ENCODE measurements at places on chromosomes 12 and 14.

DNA sequence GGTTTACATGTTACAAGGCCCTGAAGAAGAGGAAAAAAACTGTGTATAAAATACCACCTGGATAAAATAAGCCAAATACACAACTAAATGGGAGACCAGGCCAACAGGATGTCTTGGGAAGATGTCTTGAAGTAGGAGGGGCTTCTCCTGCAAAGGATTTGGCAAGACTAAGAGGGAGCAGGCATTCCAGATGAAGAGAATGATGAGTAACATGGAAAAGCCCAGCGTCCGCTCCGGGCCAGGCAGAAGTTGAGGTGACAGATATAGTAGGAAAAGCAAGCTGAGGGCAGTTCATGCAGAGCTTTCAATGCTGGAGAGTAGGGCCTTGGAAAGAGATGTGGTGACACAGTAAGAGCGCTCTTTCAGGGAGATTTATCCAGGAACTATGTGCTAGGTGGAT, 16.1 kb upstream of the EIF4B start:
- DNase-seq: no peak

DNA sequence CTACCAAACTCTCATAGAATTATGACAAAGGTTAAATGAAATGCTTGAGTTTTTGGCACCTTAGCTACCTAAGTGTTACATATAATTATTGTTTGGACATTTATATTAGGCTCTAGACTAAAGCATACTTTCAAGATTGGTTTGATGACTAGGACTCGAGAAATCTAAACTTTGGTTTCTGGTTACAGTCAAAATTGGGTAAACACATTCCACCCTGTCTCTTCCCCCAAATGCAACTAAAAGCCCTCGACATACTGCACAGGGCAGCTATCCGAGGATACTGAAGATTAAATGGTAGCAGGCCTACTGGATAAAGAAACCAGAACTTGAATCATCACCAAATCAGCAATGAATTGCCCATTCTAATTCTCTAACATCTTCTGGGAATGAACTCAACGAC, 369.1 kb downstream of the PRKD1 start:
- no peak for DNase-seq

DNA sequence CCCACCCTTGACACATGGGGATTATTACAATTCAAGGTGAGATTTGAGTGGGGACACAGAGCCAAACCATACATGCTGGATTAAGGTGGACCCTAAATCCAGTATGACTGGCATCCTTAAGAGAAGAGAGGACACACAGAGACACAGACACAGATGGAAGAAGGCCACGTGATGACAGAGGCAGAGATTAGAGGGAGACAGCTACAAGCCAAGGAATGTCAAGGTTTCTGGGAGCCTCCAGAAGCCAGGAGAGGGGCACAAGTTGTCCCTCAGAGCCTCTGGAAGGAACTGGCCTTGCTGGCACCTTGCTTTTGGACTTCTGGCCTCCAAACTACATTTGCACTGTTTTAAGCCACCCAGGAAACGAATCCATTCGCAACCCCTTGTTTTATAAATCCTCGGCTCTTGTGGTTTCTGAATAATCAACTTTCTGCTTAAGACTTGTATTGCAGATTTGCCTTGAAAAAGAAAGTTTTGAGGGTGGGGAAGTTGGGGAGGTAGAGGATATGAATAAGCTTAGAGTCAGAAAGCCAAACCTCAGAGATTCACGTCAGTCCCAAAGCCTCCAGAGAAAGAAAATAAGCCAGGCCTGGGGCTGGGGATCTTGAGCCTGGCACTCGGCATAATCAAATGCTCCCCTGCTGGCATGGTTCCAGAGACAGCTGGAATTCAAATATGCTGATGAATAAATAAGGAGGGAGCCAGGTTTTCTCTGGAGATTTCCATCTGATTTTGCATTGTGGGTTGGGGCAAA, 224.2 kb upstream of the PWP1 start:
- no peak for DNase-seq

DNA sequence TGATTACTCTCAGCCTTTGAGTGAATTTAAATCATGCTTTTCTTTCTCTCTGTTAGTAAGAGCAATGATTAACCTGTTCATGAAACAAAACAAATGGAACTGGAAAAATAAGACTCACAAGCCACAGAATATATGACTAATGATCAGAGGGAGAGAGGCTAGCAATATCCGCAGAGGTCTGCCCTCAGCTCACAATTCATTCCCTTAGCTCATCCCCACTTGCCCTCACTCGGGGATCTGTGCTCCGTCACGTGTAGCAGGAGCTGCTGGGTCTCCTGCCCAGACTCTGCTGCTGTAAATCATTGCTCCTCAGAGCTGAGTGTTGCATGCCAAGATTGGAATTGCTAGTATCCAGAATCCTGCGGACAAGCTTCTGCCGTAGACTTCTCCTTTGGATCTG, 53.1 kb upstream of the GNG2 start:
- peak; percentile 52 for DNase-seq

DNA sequence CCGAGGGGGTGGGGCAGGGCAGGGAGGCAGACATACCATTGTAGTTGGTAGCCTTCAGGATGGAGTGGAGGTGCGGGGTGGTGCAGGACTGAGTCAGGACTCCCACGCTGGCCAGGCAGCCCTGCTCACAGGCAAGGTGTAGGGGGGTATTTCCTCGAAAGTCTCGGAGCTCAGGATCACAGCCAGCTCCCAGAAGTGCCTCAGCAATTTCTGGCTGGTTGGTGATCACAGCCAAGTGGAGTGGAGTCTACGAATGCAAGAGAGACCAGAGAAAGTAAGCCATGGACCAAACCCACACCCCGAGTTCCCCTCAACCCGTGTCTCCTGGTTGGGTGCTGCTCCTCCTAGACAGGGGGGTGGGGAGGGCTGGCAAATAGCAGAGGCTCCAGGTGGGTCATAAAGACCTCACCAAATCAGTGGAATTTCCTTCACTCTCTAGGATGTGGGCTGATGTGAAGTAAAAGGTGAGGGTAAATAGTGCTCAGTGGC, 1.4 kb downstream of the NFKBIA start:
- DNase-seq: no peak

- peak; percentile 81 for DNase-seq
Measured at GRCh38 chr14:104078031-104078455, 7.5 kb upstream of the ASPG start.

GRCh38 chr14:78164226-78164853, 5.8 kb upstream of the NRXN3 start:
- DNase-seq: peak; percentile 11

DNA sequence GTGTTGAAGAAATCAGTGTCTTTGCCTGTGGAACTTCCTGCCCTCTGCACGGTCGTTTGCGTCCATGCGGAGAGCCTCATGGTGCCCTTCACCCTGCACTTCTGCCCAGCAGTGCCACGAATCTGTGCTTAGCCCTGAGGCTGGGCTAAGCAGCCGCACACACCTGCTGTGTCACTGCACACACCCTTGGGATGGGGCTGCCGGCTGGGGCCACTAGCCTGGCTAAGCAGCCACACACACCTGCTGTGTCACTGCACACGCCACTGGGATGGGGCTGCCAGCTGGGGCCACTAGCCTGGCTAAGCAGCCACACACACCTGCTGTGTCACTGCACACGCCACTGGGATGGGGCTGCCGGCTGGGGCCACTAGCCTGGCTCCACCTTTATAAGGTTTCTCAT, 188.5 kb downstream of the KIF26A start:
- no peak for DNase-seq

GRCh38 chr12:14057895-14058294, 76.5 kb upstream of the GRIN2B start:
- no peak for DNase-seq

- DNase-seq: no peak
Measured at GRCh38 chr12:45214749-45215418, 1.0 kb upstream of the ANO6 start.

DNA sequence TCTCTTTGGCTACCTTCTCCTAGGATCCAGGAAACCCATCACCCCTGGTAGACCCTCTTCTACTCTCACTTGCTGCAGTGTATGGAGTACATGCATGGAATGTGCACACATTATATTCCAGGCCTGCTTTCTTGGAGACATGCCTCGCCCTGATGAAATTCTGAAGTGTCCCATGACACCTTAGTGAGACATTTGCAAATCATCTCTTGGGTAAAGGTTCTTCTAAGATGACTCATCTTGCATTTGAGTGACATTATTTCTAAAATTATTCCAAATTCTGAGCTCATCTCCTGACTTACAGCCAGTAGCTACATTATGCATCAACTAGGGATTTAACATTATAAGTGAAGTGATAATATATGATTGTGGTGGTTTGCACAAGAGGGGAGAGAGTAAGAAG, 49.8 kb downstream of the SDR9C7 start:
- no peak for DNase-seq

GRCh38 chr12:123398177-123398549, 14.2 kb downstream of the KMT5A start:
- DNase-seq: no peak

GRCh38 chr12:7137908-7138307, 7.7 kb downstream of the CLSTN3 start:
- no peak for DNase-seq

- DNase-seq: no peak
Measured at GRCh38 chr14:72845683-72846082, 48.2 kb downstream of the DPF3 start.

GRCh38 chr14:61527325-61528100, 167.8 kb upstream of the HIF1A start:
- DNase-seq: no peak

GRCh38 chr12:47156167-47156736, 76.5 kb upstream of the AMIGO2 start:
- no peak for DNase-seq

- DNase-seq: no peak
Measured at GRCh38 chr14:72682188-72682587, 211.7 kb downstream of the DPF3 start.

- no peak for DNase-seq
Measured at GRCh38 chr12:70044167-70044566, 199.1 kb upstream of the CNOT2 start.

GRCh38 chr12:46477541-46477940, 105.0 kb upstream of the SLC38A2 start:
- no peak for DNase-seq

DNA sequence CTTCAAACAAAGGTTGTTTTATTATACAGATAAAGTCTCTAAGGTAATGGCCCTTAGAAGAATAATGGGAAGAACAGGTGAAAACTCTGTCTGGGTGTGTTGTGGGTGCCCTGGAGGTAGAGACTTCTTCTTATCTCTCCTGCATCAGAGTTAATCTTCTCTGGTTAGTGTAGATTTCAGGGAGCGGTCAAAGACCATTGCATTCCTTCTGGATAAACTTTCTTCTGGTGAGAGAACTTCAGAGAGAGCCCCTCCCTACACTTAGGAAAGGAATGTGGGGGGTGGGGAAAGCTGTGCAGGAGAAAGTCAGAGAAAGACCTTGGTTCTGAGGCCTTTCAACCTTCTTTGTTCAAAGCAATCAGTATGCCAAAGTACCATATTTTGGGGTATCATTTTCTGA, 658.5 kb downstream of the DIO2 start:
- no peak for DNase-seq

DNA sequence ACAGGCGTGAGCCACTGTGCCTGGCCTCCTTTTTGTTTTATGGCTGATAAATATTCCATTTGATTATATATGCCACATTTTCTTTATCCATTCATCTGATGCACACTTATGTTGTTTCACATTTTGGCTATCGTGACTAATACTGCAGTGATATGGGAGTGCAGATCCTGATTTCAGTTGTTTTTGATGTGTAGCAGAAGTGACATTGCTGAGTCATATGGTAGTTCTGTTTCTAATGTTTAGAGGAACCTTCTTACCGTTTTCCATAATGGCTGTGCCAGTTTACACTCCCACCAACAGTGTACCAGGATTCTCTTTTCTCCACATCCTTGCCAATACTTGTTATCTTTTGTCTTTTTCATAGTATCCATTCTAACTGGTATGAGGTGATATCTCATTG, 235.9 kb downstream of the ERC1 start:
- no peak for DNase-seq

DNA sequence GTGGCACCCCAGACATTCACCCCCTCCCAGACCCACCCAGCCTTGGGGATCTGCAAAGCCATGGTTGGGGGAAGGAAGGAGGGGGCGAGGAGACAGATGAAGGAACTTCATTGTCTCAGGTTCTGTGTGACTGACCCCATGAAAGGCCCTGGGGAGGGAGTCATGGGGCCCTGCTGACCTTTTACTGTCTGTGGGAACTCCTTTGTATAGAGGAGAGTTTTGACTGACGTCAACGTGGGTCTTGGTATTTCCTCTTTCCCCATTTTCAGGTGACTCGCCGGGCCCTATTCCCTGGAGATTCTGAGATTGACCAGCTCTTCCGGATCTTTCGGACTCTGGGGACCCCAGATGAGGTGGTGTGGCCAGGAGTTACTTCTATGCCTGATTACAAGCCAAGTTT, 3.1 kb upstream of the RAB5B start:
- no peak for DNase-seq

GRCh38 chr12:93460902-93461301, 6.4 kb upstream of the MRPL42 start:
- DNase-seq: no peak

Data from SK-N-DZ (cell line).